Stimulated activated CD8-positive, alpha-beta memory T cell treated with anti-CD3 and anti-CD28 coated beads, Interleukin-4, amount 100 ng/mL, for 1 hour (primary cell): ENCODE measurements at places on chromosomes 1 and 21.

- DNase-seq: no peak
These were observed 12.6 kb upstream of the ITPKB start for GRCh38 chr1:226751703-226752102.

DNA sequence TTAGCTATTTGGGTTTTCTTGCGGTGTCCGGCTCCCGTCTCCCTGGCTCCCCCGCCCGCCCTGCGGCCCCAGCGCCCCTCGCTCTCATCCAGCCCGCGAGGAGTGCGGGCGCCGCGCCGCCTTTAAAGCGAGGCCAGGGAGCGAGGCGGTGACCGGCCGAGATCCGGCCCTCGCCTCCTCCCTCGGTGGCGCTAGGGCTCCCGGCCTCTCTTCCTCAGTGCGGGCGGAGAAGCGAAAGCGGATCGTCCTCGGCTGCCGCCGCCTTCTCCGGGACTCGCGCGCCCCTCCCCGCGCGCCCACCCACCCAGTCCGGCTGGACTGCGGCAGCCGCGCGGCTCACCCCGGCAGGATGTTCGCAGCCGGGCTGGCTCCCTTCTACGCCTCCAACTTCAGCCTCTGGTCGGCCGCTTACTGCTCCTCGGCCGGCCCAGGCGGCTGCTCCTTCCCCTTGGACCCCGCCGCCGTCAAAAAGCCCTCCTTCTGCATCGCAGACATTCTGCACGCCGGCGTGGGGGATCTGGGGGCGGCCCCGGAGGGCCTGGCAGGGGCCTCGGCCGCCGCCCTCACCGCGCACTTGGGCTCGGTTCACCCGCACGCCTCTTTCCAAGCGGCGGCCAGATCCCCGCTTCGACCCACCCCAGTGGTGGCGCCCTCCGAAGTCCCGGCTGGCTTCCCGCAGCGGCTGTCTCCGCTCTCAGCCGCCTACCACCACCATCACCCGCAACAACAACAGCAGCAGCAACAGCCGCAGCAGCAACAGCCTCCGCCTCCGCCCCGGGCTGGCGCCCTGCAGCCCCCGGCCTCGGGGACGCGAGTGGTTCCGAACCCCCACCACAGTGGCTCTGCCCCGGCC, 492 bp downstream of the HLX start:
- DNase-seq: no peak

- no peak for DNase-seq
These were observed 5.9 kb upstream of the A3GALT2 start for GRCh38 chr1:33326785-33327184.

GRCh38 chr1:237235091-237235490, 193.1 kb downstream of the RYR2 start:
- no peak for DNase-seq

DNA sequence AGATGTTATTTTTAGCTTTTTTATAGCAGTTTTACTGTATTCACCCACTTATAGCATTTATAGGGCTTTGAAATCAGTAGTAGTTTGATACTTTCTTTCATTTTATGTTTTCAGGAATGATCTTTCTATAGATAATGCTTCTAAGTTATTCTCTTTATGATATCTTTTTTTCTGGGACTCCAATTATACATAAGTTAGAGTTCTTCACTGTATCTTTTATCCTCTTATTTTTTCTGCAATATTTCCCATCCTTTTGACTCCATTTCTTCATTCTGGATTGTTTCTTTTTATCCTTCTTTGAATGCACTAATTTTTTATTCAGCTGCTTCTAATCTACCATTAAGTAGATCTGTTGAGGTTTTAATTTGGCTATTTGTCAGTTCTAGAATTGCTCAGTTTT, 73.1 kb downstream of the FMN2 start:
- no peak for DNase-seq

GRCh38 chr1:154479764-154480421, 22.1 kb upstream of the TDRD10 start:
- DNase-seq: peak; percentile 26

DNA sequence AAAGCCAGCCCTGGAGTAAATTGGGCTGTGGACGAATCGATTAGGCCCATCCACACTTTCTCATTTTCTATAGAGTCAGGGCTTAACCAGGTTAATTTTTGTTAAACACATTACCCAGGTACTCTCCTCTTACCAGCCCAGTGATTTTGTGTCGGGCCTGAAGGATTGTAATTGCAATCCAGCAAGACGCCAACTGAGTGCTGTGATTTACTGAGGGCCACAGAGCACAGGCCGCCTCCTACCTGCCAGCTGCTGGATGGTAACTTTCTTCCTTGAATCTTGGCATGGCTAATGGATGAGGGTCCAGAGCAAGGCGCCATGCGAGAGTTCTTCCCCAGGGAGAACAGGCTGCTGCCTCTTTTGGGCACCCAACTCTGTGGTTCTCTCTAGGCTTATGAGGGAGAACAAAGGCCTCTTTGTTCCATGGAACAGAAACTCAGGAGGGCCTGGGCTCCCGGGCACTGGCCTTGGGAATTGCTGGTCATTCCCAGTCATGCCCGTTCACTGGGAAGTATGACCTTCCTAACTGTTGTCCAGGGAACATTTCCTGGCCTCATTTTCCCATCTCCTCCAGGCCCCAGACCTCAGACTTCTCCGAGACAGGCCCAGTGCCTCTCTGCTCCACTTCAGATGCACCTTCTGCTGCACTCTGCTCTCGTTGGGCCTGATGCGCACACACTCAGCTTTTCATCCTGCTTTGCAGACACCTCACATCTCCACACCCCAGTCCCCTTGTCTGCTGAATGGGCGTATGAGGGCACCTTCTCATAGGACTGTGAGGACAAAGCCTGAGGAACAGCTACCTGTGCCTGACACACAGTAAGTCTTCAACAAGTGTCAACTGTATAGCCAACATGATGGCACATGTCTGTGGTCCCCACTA, 57.3 kb downstream of the SYF2 start:
- no peak for DNase-seq

GRCh38 chr1:154159554-154159953, 4.7 kb upstream of the NUP210L start:
- no peak for DNase-seq

GRCh38 chr1:191851799-191852595, 306.3 kb upstream of the RGS18 start:
- no peak for DNase-seq

GRCh38 chr1:22731924-22732720, 21.5 kb downstream of the EPHB2 start:
- no peak for DNase-seq

GRCh38 chr21:42403611-42404231, at the start of gene UBASH3A:
TSS of gene UBASH3A (plus strand) at chr21:42403902. CDS start at chr21:42403946, 44 bp downstream.
- no peak for DNase-seq

DNA sequence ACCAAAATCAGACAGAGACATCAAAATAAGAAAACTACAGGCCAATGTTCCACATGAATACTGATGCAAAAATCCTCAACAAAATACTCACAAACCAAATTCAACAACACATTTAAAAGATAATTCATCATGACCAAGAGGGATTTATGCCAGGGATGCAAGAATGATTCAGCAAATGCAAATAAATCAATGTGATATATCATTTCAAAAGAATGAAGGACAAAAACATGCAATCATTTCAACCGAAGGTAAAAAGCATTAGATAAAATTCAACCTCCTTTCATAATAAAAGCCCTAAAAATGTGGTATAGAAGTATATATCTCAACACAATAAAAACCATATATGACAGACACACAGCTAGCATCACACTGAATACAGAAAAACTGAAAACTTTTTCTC, 81.5 kb upstream of the LYPLAL1 start:
- no peak for DNase-seq

GRCh38 chr1:112686417-112686816, 12.0 kb downstream of the MOV10 start:
- DNase-seq: no peak

- DNase-seq: no peak
These were observed 274.1 kb downstream of the TRABD2B start for GRCh38 chr1:47722909-47723580.

DNA sequence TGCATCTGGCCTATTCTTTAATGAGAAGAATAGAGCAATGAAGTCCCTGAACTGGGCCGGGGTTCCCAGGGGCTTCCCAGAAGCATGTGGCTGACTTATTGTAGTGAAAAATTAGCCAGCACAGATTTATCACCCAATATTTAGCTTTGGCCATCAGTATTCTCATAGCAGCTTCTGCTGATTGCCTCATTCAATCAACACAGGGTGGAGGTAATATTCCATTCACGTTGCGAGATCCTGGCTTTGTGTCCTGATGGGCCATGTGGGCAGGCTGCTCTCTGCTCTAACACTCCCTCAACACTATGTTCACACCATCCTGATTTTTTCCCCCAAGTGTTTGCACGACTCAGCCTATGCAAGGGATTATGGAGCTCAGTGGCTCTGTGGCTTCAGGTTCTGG, 21.5 kb upstream of the LAMTOR5 start:
- no peak for DNase-seq

DNA sequence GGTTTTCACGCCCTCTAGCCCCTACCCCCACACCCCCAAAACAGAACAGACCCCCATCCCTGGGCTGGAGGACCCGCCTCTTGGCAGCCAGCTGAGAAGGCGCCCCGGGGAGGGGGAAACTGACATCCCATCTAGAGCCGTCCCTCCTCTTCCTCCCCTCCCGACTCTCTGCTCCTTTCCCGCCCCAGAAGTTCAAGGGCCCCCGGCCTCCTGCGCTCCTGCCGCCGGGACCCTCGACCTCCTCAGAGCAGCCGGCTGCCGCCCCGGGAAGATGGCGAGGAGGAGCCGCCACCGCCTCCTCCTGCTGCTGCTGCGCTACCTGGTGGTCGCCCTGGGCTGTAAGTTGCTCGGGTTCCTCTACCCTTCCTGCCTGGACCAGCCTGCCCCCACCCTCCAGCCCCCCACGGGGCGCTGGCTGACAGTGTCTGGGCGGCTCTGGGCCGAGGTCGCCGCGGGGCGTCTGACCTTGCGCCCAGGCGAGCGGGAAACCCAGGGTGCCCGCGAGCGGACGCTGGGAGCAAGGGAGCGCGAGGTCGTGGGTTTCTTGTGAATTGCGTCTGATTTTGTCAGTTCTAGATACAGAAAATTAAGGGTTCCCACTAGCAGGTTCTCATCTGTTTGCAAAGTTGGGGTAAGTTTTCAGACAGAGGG, 618 bp downstream of the JAM2 start:
- no peak for DNase-seq

DNA sequence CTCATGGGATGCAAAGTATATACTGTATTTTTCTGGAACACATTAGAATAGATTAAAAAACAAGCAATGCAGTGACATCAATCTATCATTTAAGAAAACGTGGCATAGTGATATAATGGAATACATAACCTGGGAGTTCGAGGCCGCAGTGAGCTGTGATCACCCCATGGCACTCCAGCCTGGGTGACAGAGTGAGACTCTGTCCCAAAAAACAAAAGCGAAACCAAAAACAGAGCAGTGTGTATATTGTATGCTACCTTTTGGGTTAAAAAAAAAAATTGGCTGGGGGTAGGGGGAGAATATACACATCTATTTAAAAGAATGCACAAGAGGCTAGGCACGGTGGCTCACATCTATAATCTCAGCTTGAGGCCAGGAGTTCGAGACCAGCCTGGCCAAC, 13.5 kb downstream of the SLC2A1 start:
- DNase-seq: no peak

DNA sequence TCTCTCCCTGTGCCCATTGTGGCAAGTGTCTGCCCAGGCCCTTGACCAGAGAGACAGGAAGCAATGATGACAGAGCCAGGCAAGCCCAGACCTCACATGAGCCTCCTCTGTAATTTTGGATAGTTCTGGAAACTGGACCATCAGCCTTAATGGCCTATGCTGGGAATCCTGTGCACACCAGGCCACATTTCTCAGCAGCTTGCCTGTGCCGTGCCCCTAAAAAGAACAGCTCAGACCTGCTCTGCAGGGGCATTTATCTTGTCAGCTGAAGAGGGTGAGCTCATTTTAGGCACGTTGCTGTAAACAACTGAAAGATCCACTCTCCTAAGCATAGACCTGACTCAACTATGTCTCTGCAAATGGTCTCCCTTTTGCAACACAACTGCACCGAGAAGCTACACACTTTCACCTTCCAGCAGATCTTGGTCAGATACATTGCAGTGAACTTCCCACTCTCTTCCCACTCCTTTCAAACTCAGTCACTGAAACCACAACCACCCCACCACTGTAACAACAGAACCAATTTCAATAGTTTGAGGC, 53.5 kb upstream of the BACH1 start:
- no peak for DNase-seq

DNA sequence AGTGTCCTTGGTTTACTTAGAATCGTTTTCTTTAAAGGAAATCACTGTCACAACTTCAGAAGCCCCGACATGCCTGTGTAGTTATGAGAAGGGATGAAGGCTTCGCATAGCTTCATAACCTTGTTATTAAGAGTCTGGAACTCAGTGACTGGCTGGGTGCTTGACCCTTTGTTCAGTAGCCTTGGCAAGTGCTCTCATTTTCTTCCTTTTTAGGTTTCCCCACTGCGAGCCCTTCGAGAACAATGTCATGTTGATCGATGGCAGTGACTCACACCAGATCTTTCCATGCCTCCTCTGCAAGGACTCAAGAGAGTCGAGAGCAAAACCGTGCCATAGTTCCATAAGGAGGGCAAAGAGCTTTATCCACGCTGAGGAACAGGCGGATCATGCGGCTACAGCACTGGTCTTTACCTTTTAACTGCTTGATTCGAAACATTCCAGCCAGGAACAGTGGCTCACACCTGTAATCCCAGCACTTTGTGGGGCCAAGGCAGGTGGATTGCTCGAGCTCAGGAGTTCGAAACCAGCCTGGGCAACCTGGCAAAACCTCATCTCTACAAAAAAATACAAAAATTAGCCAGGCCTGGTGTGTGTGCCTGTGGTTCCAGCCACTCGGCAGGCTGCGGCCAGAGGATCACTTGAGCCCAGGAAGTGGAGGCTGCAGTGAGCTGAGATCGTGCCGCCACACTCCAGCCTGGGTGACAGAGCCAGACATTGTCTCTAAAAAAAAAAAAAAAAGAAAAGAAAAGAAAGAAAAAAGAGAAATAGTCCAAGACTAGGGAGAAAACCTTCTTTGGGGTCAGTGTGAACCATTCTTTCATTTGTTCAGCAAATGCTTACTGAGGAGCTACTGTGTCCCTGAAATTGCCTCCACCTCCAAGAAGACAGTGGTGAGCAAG, 95.4 kb upstream of the ERRFI1 start:
- no peak for DNase-seq

GRCh38 chr21:44983421-44984206, 43.8 kb downstream of the SLX9 start:
- DNase-seq: no peak

DNA sequence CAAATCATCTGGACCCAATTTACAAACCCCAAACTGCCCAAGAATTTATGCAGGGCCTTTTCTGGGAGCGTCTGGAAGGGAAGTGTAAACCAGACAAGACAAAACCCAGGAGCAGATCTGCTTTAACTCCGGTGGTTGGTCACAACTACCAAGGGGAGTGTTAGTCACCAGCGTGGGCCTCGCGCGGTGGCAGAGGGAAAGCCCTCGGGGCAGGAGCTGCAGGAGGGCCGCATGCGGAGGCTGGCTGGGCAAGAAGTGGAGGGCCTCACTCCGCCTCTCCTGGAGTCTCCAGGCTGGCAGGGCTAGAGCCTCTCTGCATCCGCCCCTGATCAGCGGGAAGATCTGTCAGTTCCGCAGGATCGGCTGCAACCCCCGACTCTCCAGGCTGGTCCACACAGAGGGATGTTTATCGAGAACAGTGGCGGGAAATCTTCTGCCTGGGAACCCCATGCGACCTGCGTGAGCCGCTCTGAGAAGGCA, 2.0 kb downstream of the COL24A1 start:
- DNase-seq: no peak
